ENCODE measurements at places on chromosomes 2 and 18. TPM values are rescaled to one million over a fixed set of nuclear protein-coding genes. Genes with fewer than 3 reads are reported as not detected.

GRCh38 chr2:124570872-124571271 lies 545.8 kb downstream of the CNTNAP5 start:
- no peak for DNase-seq
- no peaks in the 10 kb centered on the region for H3K27me3 ChIP-seq
- no peak overlapping the region for H3K27ac ChIP-seq
- no peak overlapping the region for H3K4me3 ChIP-seq
- no peaks in the 10 kb centered on the region for H3K36me3 ChIP-seq
- no peaks in the 10 kb centered on the region for H3K4me1 ChIP-seq

Gene SCYGR4
- not detected for total RNA-seq

GRCh38 chr2:180577567-180577966 lies 402.8 kb upstream of the UBE2E3 start:
- no peak overlapping the region for H3K27ac ChIP-seq
- no peaks in the 10 kb centered on the region for H3K27me3 ChIP-seq
- no peaks in the 10 kb centered on the region for H3K4me1 ChIP-seq
- no peak for DNase-seq

Gene SKOR2
- not detected for total RNA-seq

DNA sequence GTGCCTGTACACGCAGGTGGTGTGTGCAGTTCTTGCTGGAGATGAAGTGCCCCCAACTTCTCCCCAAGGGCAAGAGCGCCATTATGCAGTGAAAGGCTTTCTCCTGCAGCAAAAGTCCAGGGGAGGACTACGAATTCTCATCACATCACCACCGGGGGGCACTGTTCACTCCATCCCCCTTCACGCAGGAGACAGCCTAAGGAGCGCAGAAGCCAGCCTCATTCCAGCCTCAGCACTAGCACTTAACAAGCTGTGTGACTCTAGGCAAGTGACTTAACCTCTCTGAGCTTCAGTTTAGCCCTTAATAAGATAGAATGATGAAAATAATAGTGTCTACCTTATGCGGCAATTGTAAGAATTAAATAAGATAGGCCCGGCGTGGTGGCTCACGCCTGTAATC lies 32.3 kb downstream of the DNMT3A start:
- H3K4me3 ChIP-seq = no peak overlapping the region
- DNase-seq = no peak
- no peak overlapping the region for H3K27ac ChIP-seq
- H3K27me3 ChIP-seq = no peaks in the 10 kb centered on the region
- peaks cover 19% of the 10 kb centered on the region for H3K4me1 ChIP-seq

GRCh38 chr18:27668158-27668557 lies 483.1 kb upstream of the CHST9 start:
- no peaks in the 10 kb centered on the region for H3K4me1 ChIP-seq
- no peak overlapping the region for H3K4me3 ChIP-seq
- H3K36me3 ChIP-seq = no peaks in the 10 kb centered on the region
- no peaks in the 10 kb centered on the region for H3K27me3 ChIP-seq
- H3K27ac ChIP-seq = no peak overlapping the region
- no peak for DNase-seq

Gene KLHL29
- 3.2 TPM for total RNA-seq

Gene RND3
- total RNA-seq = 8.6 TPM

- no peaks in the 10 kb centered on the region for H3K27me3 ChIP-seq
- no peak overlapping the region for H3K4me3 ChIP-seq
- no peaks in the 10 kb centered on the region for H3K4me1 ChIP-seq
- no peak for DNase-seq
Observed at GRCh38 chr2:215929602-215930335, 83.6 kb downstream of the MREG start.

DNA sequence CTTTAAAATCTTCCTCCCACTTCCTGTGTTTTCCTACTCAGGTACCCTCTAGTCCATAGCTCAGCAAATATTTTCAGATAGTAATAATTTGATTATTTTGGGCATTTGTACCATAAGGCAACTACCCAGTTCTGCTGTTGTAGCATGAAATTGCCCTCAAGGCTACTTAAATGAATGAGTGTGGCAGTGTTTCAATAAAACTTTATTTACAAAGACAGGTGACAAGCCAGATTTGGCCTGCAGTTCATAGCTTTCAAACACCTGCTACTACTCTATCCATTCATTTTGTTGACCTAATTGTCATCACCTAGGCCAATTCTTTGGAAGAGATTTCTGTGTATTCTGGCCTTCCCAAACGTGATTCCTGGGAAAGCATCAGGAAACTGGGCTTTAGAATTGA lies 28.9 kb downstream of the NYAP2 start:
- H3K36me3 ChIP-seq = no peaks in the 10 kb centered on the region
- no peaks in the 10 kb centered on the region for H3K4me1 ChIP-seq
- H3K4me3 ChIP-seq = no peak overlapping the region
- no peak for DNase-seq
- H3K27me3 ChIP-seq = no peaks in the 10 kb centered on the region
- no peak overlapping the region for H3K27ac ChIP-seq

Gene TANC1
- total RNA-seq = 33.0 TPM

Gene RFX8
- 0.38 TPM for total RNA-seq

DNA sequence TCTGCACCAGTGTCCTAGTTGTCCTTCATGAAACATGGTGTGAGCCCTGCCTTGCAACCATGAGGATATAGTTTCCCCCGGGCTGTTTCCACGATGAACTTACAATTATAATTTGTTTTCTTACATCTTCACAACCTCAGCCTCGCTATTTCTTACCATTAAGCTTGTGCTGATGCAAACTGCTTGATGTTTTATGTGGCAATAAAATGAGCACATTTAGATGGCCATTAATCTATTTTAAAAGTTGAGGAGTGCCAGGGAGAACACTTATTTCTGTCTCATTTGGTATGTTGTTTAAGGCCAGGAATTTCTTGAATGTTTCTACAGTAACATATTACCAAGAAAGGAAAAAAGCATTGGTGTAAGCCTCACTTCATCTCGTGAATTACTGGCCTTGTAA lies 214.5 kb upstream of the SLC8A1 start:
- H3K36me3 ChIP-seq = no peaks in the 10 kb centered on the region
- no peak overlapping the region for H3K4me3 ChIP-seq
- DNase-seq = no peak
- H3K27ac ChIP-seq = no peak overlapping the region
- no peaks in the 10 kb centered on the region for H3K4me1 ChIP-seq

Gene STPG4
- total RNA-seq = not detected

Gene TACR1
- 0.95 TPM for total RNA-seq

GRCh38 chr2:219724628-219725027 lies 97.2 kb downstream of the SLC4A3 start:
- peaks cover 6% of the 10 kb centered on the region for H3K4me1 ChIP-seq

GRCh38 chr2:237512774-237513466 lies 25.9 kb downstream of the MLPH start:
- H3K4me3 ChIP-seq = no peak overlapping the region
- H3K27ac ChIP-seq = no peak overlapping the region
- H3K36me3 ChIP-seq = no peaks in the 10 kb centered on the region
- DNase-seq = peak; percentile 90
- H3K4me1 ChIP-seq = peaks cover 25% of the 10 kb centered on the region

DNA sequence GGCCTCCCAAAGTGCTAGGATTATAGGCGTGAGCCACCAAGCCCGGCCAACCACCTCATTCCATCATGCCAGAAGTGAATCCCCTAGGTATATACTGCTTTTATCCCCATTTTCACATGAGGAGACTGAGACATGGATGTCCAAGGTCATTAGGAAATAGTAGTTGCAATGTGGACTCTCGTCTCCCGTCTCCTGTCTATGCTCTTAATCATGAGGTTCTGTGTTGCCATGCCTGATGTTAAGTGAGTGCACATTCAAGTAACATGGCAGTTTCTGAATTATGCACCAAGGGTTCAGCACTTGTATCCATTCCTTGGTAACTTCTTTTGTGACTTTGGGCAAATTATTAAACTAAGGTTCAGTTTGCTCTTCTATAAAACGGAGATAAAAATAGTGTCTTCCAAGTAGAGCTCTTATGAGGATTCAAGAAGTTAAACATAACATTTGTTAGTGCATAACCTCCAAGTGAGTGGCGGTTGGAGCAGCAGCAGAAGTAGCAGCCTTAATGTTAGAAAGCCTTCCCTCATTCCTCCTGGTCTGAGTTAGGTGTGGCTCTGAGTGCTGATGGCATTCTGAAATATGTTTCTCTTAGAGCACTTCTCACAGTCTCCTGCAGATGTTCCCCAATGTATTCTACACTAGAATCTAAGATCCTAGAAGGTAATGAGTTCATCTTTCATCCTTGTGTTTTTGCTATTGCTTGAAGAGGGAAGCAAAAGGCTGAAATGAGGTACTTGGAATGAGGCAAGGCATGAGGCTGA lies 21.9 kb downstream of the SOCS6 start:
- no peak overlapping the region for H3K27ac ChIP-seq
- no peak for DNase-seq
- no peaks in the 10 kb centered on the region for H3K4me1 ChIP-seq
- H3K36me3 ChIP-seq = no peaks in the 10 kb centered on the region
- H3K4me3 ChIP-seq = no peak overlapping the region
- H3K27me3 ChIP-seq = no peaks in the 10 kb centered on the region

DNA sequence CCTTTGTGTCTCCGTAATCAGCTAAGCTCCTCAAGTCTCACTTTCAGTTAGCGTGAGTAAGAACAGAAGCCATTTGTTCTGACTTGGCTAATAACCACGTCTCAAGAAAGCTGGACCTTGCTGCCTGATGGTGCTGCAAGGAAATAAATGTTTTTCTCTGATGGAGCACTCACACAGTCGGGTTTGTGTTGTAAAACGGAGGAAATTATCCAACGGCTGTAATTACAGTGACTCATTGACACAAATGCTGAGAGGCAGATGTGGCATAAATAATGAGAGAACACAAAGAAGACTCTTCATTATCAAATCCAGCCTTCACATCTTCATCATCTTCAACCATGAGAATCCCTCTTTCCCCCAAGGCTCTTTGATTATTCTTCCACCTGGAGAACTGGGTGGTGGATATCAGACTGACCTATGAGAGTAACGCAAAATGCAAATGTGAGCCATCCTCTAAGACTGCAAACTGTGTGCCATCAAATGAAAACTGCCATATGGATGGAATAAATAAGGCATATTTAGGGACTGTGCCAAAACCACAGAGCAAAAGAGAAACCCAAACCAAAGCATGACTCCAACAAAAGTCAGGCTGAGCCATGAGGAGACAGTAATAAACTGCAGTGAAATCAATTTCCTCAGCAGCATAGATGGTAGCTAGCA lies 252.6 kb downstream of the RND3 start:
- no peak overlapping the region for H3K4me3 ChIP-seq
- no peaks in the 10 kb centered on the region for H3K27me3 ChIP-seq
- DNase-seq = no peak
- H3K27ac ChIP-seq = no peak overlapping the region
- H3K4me1 ChIP-seq = no peaks in the 10 kb centered on the region

Measured in ovary (tissue), 10 donors.